ENCODE measurements at places on chromosomes 4 and X. TPM values are rescaled to one million over a fixed set of nuclear protein-coding genes. Genes with fewer than 3 reads are reported as not detected.

GRCh38 chr4:93446038-93446437, 382.5 kb upstream of the ATOH1 start:
- no peaks in the 10 kb centered on the region for H3K27me3 ChIP-seq
- no peak for DNase-seq
- no peak overlapping the region for H3K4me3 ChIP-seq

- H3K36me3 ChIP-seq: no peaks in the 10 kb centered on the region
- no peak overlapping the region for H3K27ac ChIP-seq
- no peak for DNase-seq
- H3K4me1 ChIP-seq: no peaks in the 10 kb centered on the region
Observed at GRCh38 chr4:15303052-15303641, 124.7 kb upstream of the C1QTNF7 start.

DNA sequence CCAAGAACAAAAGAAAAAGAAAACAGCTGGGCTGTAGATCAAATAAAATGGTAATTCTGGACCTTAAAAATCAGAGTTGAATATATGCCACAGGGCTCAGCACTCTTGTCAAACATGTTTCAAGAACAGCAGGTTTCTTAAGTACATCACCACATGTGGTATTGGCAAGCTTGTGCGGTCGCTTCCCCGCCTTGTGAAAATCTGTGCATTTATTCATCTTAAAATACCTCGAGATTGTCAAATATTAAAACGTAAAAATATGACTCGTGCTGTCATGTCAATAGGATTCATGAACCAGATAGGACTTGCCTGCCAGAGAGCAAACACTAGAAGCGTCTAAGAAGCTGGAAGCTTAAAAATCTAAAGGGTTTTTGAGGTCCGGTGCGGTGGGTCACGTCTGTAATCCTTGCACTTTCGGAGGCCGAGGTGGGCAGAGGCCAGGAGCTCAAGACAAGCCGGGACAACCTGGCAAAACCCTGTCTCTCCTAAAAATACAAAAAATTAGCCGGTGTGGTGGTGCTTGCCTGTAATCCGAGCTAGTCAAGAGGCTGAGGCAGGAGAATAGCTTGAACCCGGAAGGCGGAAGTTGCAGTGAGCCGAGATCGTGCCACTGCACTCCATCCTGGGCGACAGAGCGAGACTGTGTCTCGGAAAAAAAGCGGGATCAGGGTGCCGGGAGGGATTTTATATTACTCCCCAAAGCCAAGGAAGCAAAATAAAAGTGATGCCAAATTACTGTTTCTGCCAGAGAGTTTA, 40.2 kb upstream of the TMEM154 start:
- no peak for DNase-seq
- H3K4me1 ChIP-seq: no peaks in the 10 kb centered on the region
- H3K27me3 ChIP-seq: no peaks in the 10 kb centered on the region
- H3K36me3 ChIP-seq: no peaks in the 10 kb centered on the region
- no peak overlapping the region for H3K27ac ChIP-seq
- no peak overlapping the region for H3K4me3 ChIP-seq

- no peak overlapping the region for H3K27ac ChIP-seq
- H3K4me3 ChIP-seq: no peak overlapping the region
- H3K27me3 ChIP-seq: no peaks in the 10 kb centered on the region
- no peaks in the 10 kb centered on the region for H3K4me1 ChIP-seq
Observed at GRCh38 chr4:126451237-126451873, 1136.6 kb downstream of the FAT4 start.

The GPC3 gene
- 2.0 TPM for total RNA-seq
